Activated CD4-positive, alpha-beta T cell treated with anti-CD3 and anti-CD28 coated beads, Interleukin-2, Interleukin-6, amounts not matched to agents 100 ng/mL and 50 ng/mL, durations not matched to agents 16 hours and 8 hours (primary cell): ENCODE measurements at places on chromosomes 2 and 18.

- DNase-seq = no peak
Measured at GRCh38 chr2:25618676-25619075, 54.7 kb downstream of the DTNB start.

- DNase-seq = no peak
Measured at GRCh38 chr2:177143444-177143843, 69.2 kb upstream of the HNRNPA3 start.

DNA sequence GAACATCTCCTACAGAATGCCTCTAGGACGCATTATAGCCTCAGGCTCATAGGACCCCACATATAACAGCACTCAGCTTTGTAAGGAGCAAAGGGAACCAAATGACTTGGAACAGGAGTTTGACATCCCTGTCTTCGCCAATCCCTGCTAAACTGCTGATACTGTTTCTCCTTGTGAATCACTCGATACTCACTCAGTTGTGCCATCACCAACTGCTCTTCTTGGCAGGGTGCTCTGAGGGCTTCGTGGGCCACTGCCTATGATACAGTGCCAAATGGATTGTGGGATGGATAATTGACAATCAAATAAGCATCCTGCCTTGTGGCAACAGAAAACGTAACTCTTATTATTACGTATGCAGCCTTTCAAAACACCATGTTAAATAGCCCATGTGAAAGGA is 396.3 kb downstream of the RIT2 start:
- no peak for DNase-seq

DNA sequence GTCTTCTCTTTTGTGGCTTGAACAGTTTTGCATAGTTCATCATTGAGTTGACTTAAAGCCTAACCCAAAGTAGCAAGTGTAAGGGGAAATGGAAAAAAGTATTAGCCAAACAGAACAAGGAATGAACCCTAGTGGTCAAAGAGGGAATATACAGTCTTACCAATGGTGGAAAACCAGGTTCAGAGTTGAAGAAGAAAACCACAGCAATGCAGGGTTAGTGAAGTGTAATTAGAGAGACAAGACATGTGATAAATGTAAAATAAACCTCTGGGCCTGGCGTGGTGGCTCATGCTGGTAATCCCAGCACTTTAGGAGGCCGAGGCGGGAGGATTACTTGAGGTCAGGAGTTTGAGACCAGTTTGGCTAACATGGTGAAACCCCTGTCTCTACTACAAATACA is 2.4 kb downstream of the TTN start:
- peak; percentile 22 for DNase-seq

DNA sequence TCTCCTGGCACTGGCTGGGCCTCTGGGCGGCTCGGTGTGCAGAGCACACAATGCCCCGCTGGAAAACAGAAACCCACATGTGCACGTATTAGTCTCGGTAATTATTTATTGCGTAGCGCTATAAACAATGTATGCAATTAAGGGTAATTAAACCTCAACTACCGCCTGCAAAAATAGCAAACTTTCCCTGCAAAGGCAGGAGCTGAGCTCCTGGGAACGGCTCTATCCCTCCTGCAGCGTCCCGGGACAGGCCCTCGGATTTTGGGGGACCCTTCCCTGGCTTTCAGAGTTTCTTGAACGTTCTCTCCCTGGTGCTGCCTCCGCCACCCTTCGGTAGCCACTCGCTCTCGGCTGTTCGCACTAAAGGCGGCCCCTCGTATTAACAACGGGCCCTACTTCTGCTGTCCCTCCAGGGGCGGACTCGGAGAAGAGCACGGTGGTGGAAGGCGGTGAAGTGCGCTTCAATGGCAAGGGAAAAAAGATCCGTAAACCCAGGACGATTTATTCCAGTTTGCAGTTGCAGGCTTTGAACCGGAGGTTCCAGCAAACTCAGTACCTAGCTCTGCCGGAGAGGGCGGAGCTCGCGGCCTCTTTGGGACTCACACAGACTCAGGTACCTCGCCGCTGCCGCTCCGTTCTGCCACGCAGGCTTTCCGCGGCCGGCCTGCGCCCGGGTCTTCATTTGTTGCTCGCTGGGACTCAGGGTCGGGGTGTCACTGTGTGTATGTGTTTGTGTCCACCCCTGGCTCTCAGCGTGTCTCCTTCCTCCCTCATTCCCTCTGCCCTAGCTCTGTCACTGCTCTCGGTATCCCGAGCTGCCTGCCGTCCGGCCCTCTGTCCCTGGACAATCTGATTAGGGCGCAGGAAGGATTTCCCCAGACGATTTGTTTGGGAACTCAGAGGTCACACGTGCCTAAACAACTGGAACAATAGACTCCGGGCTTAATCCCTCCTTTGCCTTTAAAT is 1.2 kb downstream of the DLX1 start:
- DNase-seq = peak; percentile 65

DNA sequence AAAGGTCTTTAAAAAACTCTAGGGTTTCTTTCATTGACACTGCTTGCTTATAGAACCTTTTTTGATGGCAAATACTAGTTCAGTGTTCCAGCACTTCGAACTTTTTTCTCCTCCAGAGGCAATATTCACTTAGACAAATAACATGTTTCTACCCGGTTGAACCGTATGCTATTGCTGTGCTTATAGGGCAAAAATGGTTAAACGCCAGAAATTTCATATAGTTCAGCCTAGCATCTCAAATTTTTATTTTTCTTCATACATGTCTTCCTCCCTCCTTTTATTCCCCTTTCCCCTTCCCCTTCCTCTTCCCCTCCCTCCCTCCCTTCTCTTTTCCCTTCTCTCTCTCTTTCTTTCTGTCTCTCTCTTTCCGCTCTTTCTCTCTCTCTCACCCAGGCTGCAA is 96.9 kb upstream of the FSHR start:
- DNase-seq = no peak

- no peak for DNase-seq
Measured at GRCh38 chr2:9166579-9167377, 39.8 kb upstream of the ASAP2 start.

DNA sequence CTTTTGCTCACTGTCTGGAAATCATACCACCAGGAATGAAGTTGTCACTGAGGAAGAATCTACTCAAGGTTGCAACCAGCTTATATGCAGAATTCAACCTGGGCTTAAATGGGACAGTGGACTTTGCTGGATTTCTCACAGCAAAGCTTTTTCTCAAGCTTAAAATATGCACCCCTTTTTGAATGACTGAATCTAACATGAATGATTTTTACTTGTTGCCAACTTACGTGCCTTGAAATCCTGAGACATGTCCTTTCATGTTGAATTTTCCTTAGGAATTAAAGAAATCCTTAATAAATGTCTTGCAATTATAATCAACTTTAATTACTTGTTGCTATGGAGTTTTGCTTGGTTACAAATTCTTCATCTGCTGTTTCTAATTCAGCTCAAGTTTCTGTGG is 57.4 kb downstream of the SPP2 start:
- no peak for DNase-seq
